Activated naive CD8-positive, alpha-beta T cell treated with anti-CD3 and anti-CD28 coated beads, Interleukin-2, amount 50 U/mL, for 24 hours (primary cell): ENCODE measurements at places on chromosomes 16 and 17.

- peak; percentile 50 for DNase-seq
Observed at GRCh38 chr17:79811011-79811867, 14.4 kb upstream of the CBX8 start.

DNA sequence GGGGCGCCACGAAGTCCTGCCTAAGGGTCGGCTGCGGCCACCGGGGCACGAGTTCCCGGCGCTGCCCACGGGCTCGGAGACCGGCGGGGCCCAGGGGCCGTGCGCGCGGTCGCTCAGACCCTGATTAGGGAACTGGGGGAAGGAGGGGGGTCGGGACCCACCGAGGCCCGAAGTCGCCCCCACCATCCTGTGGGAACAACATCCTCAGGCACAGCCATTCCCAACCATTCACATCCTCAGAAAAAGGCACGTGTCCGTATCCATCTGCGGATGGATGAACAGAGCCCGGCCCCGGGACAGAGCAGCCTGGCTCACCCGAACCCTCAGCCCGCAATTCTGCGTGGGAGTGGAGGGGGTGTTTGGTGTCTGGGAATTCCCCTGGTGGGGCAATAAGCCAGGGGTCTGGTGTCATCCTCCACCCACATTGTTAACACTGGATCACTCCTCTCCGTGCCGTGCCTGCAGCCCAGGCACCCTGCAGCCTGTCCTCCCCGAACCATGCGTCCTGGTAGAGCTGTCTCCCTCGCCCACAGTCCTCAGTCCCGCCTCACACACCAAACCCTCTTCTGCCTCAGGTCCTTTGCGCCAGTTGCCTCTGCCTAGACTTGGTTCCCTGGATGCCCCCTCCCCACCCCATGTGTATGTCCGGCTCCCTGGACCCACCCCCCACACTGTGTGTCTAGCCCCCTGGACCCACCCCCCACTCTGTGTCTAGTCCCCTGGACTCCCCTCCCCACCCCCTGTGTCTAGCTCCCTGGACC is 789 bp upstream of the CCDC57 start:
- DNase-seq, result peak; percentile 70

GRCh38 chr17:15472891-15473290 is 5.5 kb upstream of the CDRT4 start:
- no peak for DNase-seq

- no peak for DNase-seq
Observed at GRCh38 chr16:83010776-83011720, 384.3 kb downstream of the CDH13 start.

GRCh38 chr16:75529959-75530358 is 5.9 kb downstream of the CHST5 start:
- DNase-seq, result no peak

DNA sequence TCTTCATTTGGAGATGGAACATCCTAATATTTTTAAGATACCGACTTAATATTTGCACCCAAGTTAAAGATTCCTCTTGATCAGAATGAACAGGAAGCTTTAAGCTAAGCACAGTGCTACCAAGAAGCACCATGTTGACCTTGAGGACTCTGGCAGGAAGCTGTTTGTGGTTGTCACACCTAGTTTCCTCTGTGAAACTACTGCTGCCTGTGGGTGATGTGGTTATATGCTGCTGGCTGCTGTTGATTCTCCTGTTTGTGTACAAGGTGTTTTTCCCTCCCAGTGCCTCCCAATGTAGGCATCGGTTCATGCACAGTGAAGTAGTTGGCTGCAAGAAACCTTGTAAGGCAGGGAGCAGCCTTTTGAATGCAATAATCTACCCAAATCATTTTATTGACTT is 23.4 kb downstream of the RBL2 start:
- peak; percentile 56 for DNase-seq

- DNase-seq, result no peak
Observed at GRCh38 chr16:48499923-48500381, 110.0 kb downstream of the N4BP1 start.

GRCh38 chr17:78875363-78876093 is 27.5 kb downstream of the CEP295NL start:
- no peak for DNase-seq

DNA sequence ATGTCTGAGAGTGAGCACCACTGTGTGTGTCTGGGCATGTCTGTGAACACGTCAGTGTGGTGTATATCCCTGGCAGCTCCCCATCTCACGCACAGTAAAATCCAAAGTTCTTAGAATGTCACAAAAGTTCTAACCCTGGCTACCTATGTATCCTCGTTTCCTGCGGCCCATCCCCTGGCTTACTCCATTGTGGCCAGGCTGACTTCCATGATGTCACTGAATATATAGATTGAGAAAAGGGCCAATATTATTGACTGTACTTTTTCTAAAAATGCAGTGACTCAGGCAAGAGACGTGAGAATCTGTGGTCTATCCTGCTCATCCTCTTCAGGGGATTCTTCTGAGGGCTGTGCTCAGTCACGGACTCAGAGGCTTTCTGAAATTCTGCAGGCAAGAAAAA is 963 bp upstream of the METTL22 start:
- DNase-seq, result no peak

- no peak for DNase-seq
Observed at GRCh38 chr17:69060822-69061221, at the start of gene ABCA9. Gene ABCA9 (minus strand): TSS chr17:69060927. CDS start chr17:69051126, 9,801 bp downstream.

- DNase-seq, result no peak
Observed at GRCh38 chr16:17379121-17379571, 91.6 kb downstream of the XYLT1 start.

DNA sequence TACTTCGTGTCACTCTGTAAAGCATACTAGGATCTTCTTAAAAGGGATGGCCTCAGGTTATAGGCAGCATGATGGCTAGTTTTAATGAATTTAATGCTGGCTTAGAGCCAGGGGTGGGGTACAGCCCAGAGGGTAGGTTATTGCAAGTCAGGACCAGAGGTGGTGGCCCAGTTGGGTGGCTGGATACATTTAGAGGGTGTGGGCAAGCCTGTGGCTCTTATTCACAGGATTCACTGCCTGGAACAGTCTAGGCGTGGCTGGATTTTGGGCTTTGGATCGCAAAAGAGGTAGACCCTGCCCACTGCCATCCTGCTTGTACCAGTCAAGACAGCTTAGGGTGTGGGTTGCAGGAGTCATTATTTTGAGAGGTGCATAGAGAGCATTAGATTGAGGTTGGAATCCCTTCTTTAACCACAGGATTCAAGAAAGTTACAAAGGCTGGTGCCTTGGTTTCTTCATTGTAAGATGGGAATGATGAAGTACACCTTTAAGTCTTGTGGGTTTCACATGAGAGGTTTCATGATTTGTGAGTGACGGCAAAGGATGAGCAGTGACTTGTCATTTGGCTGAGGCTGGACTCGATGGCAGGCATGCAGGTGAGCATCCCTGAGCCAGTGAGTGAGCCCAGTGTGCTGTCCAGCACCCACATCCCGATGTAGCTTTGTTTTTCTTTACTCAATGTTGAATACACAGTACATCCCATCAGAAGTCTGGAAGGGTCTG is 85.2 kb downstream of the KSR1 start:
- DNase-seq, result no peak

DNA sequence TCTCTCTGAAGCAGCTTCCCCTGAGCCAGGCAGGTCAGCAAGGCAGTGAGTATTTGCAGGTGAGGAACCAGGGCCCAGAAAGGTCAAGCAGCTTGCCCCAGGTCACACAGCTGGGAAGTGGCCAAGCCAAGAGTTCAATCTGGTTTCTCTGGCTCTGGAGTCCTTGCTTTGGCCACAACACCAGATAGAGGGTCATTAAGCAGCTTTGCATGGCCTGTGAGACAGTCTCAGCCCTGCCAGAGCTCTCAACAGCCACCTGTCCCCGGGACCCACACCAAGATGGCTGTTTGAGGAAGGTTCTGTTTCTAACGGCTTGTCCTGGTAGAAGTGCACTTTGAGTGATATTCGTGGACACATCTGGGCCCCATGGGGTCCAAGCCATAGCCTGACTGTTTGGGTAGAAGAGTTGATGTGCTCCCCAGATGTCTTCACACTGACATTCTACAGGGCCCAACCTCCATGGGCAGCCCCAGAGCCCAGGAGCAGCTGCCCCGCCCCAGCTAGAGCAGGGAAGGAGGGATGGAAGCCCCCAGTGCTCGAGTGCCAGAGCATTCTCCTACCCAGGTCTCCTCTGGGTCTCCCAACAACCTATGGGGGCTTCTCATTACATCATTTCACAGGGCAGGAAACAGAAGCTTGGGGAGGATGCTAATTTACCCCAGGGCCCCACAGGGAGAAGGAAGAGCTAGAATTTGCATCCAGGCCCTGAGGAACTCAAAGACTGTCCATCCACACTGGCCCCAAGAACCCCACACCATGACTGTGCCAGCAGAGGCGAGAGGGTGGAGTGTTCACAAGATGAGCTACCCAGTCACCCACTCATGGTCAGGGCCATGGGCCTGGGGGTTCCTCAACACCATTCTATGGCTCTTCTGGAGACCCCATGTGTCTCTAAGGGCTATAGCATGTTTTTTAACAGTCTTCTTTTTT is 107.3 kb upstream of the CDH5 start:
- DNase-seq, result no peak

GRCh38 chr16:11094075-11094856 is 149.9 kb downstream of the CLEC16A start:
- DNase-seq, result peak; percentile 69

- no peak for DNase-seq
Observed at GRCh38 chr16:85648070-85648714, 35.1 kb downstream of the GSE1 start.

DNA sequence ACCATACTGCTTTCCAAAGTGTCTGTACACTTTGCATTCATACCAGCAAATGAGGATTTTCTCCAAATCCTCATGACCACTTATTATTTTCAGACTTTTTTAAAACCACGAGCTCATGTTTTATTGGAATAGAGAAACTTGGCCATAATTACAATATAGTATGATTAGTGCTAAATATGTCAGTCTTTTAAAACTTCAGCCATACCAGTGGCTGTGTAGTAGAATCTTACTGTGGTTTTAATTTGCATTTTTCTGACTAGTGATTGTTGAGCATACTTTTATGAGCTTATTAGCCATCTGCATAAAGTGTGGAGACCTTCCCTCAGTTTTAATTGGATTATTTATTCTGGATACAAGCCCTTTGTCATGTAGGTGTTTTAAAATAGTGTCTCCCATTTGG is 57.8 kb downstream of the NLK start:
- no peak for DNase-seq

- no peak for DNase-seq
Observed at GRCh38 chr17:34539881-34540280, 39.5 kb upstream of the TMEM132E start.

GRCh38 chr17:58387834-58388233 is 29.5 kb downstream of the RNF43 start:
- no peak for DNase-seq

GRCh38 chr17:30449480-30449879 is 27.7 kb upstream of the GOSR1 start:
- DNase-seq, result no peak

GRCh38 chr17:58564971-58565370 is 50.5 kb upstream of the MTMR4 start:
- no peak for DNase-seq

DNA sequence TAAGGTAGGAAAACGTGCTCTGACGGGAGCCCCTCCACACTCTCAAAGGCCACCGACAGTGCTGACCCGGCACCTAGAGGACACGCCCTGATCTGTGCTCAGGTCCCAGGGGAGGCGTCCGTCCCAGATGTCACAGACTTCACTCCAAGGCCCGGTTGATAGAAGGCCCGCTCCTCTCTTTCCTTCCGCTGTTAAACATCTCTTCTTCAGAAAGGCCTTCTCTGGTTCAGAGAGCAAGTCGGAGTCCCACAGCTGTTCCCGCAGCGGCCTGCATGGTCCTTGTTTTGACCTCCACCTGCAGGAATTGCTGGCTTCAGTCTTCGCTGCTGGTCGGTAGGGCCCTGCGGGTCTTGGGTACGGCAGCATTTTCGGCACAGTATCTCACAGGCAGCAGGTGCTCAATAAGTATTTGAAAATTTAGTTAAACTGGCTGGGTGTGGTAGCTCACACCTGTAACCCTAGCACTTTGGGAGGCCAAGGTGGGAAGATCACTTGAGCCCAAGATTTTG is 88.5 kb downstream of the MRC2 start:
- DNase-seq, result no peak

GRCh38 chr17:29240968-29241963 is 5.4 kb upstream of the CRYBA1 start:
- no peak for DNase-seq

DNA sequence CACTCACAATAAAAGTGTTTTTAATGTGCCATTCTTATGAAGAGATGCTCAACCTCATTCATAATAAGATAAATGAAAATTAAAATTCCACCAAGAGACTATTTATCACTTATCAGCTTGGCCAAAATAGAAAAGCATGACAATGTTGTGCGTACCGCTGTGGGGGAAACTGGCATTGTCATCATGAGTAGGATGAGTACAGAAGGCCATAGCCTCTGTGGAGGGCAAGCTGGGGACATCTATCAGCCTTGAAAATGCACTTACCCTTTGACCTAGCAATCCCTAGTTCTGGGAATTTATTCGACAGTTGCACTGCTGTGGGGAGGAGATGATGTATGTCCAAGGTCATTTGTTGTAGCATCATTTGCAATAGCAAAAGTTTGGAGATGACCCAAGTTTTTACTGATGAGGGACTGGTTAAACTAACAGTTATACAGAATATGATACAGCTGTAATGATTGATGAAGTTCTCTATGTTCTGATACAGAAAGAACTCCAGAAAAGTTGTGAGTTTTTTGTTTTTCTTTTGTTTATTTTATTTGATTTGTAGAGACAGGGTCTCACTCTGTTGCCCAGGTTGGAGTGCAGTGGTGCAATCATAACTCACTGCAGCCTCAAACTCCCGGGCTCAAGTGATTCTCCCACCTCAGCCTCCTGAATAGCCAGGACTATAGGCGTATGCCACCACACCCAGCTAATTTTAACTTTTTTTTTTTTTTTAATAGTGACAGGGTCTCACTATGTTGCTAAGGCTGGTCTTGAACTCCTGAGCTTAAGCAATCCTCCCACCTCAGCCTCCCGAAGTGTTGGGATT is 13.7 kb upstream of the PRKCB start:
- DNase-seq, result no peak

DNA sequence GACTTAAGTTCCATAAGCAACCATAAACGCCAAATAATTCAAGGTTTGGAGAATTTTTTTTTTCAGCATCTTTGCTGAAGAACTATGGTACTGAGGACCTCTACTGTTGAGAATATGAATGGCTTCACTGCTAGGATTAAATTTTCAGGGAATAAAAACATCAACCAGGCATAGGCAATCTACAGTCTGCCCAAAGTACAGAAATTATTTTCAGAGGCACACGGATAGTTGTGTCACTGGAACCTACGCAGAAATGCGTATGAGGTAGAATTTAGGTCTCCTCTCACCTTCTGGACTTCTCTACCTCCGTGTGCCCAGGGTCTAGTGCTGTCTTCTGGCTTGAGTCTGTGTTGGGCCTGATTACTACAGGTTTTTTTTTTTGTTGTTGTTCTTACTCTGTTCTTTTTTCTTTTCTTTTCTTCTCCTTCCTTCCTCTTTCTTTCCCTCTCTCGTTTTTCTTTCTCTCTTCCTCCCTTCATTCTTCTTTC is 39.7 kb downstream of the NACA2 start:
- DNase-seq, result no peak

GRCh38 chr16:591231-591630 is 1.4 kb downstream of the RAB40C start:
- no peak for DNase-seq

GRCh38 chr17:32930512-32930911 is 2.6 kb downstream of the TMEM98 start:
- no peak for DNase-seq
